ENCODE measurements at places on chromosomes 1 and 21.

GRCh38 chr21:39700318-39700717 is 44.7 kb upstream of the IGSF5 start:
- DNase-seq = no peak

- DNase-seq = no peak
Observed at GRCh38 chr1:154983776-154984466, 777 bp downstream of the FLAD1 start.

DNA sequence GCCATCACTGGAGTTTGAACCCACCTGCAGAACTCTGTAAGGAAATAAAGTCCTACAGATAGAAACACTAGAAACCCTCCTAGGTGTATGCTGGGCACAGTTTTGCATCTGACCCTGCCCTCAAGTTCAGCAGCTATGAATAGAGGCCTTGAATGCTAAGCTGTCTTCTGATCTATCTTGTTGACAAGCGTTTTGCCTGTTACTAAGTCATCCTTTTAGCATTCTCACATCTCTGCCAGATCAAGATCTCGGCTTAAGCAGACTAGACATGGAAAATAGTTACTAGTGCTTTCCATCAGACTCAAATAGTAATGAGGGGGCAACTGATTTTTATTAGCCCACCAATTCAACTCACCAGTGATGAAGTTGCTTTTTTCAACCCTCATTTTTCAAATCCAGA is 10.5 kb downstream of the TBX15 start:
- no peak for DNase-seq

DNA sequence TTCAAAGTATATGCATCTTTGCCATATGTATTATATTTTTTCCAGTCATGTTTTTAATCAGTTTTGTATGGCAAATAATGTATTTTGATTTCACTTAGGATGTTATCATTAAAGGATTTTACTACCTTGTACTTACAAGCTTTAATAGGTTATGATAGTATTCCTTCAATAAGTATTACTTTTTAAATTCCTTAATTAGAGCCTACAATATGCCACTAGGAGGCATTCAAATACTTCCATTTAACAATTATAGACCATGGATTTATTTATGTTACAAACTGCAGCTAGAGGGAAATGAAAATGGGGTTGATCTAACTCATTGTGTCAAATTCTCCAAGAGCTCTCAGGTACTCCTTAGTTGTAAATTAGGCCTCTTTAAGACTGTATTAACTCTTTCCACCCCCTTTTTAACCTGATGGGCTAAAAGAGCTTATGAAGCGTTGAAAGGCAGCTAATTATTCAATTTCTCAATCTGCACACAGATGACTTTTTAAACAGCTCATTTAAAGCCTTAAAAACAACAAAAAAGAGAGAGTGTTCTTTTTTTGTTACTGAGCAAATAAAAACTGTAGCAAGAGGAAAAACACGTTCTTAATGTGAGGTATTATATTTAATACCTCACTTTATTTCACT is 156.2 kb downstream of the DENND1B start:
- no peak for DNase-seq

DNA sequence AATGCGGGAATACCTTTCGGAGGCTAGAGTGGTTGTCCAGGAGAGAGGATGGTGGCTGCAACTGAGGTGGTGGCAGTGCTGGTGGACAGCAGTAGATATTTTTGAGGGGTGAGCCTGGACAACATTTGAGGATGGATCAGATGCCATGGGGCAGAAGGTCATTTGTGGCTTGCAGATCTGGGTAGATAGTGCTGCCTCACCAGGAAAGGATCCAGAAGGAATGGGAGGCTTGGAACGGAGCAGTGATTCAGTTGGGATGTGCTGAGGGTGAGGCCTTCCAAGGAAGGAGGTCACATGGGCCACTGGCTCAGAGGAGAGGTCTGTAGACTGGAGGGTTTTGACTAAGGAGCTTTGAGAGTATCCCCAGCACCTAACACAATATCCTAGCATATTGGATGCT is 110.8 kb upstream of the KAZN start:
- DNase-seq = no peak

DNA sequence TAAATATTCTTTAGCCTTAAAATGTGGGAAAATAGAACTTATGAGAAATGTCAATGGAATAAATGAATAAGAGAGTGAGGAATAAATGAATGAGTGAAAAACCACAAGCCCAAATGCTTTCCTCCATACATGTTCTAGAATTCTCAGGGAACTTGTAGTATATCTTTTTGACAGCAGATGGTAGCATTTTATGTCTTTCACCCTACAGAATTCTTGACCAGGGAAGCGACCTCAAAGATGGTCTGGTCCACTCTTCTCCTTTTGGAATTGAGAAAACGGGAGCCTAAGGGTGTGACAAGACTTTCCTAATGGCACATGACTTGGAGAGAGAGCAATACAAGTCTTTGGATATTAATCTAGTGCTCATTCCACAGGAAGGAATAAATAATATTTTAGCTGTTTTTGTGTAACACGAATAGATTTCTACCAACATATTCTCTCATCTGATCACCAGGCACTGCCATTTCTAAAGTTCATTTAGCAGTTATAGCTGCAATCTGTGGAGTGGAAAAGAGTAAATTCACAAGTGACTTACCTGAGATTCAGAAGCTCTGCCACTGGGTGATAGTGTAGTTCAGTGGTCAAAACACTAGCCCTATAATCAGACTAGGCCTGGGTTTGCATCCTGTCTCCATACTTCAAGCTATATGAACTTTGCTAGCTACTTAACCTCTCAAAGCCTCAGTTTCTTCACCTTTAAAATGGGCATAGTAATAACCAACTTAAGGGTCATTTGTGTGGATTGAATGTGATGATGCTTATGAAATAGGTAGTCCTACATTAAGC is 15.0 kb upstream of the F5 start:
- peak; percentile 36 for DNase-seq

DNA sequence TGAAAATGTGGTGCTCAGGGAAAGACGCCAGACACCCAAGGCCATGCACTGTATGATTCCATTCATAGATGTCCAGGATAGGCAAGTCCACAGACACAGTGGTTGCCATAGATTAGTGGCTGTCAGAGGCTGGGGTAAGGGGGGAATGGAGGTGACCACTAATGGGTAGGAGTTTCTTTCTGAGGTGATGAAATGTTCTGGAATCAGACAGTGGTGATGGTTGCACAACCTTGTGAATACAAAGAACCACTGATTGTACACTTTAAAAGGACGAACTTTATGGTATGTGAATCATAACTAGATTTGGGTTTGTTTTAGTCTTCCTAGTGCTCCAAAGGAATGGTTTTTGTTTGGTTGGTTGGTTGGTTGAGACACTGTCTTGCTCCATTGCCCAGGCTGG is 51.7 kb downstream of the PRAMEF20 start:
- DNase-seq = no peak

DNA sequence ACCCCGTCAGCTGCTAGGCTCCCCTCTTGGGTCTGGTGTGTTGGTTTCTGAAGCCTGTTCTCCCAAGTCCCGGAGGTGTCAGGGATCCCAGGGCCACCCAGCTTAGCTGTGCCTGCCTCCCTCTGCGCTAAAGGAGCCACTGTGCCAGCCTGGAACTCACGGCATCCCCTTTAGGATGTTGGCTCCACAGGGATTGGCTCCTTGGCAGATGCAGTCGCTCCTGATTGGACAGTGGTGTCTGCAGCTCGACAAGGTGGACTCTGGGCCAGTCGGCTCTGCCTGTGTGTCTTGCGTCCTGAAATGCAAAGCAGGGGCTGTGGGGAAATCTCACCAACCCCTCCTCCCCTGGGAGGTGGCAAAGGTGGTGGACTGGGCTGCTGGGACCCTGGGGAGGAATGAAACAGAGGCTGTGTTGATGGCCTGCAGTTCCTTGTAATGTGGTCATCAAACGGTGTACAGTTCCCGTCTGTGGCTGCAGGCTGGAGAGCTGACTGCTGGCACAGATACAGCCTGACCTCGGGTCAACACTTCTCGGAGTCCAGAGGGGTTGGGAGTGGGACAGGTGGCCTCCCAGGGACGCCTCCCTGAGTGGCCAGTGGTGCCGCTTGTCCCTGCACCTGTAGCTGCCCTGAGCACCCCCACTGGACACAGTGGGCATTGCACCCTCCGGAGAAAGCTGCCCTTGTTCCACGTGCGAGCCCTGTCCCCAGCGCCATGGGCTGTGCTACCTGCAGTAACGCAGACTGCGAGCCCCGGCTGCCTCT is 11.5 kb upstream of the KCNAB2 start:
- DNase-seq = no peak

DNA sequence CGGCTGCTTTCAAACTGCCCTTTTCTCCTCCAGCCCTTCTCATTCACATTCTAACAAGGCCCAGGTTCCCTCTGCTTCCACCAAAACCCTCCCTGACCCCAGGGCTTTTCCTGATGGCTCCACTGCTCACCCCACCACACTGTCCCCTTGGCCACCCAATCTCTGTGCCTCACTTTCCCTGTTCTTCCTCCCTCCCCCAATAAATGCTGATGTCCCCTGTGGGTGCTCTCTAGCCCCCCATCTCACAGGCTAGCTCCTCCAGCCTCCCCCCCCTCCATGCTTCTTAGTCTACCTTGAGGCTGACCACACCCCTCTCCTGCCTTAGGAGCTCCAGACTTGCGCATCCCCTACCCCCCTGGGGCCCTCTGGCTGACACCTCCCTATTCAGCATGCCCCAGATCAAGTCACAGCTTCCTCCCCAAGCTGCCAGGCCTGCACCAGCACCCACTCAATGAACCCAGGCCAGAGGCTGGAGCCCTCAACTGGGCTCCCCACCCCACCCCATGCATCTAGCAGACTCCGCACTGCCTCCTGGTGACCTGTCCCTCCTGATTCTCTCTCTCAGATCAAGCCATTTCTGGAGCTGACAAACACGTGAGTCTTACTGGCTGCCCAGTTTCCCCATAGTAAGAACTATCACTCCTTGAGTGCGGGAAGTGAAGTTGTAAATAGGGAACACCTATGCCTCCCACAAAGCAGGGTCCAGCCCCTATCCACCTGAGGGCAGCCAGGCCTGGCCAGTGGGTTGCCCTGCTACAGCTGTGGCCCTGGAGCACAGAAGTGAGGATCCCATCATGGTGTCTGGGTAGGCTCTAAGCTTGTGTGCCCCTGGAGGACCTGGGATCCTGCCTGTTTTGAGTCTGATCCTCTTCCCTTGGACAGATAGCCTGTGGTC is 117.9 kb downstream of the DMRTB1 start:
- no peak for DNase-seq

DNA sequence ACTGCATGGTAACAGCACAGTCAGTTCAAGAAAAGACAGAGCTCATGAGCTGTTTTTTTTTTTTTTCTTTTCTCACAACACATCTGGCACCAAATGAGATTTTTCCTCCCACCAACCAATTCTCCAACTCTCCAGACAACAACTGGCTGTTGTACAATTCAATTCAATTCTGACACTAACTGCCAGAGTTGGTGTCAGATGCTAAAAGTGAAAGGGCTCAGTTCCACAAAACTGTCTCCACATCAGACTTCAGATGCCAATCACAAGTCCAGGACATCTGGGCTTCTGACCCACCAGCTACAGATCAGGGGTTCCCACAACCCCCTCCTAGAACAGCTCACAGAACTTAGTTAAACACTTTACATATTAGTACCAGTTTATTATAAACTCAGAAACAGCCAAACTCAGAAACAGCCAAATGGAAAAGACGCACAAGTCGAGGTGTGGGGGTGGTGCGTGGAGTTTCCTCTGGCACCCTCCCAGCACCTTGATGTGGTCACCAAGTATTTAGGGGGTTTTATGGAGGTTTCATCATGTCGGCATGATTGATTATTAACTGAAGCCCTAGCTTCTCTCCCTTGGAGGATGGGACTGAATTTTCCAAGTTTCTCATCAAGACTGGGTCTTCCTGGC is 39.2 kb upstream of the LRRC8D start:
- DNase-seq = no peak

DNA sequence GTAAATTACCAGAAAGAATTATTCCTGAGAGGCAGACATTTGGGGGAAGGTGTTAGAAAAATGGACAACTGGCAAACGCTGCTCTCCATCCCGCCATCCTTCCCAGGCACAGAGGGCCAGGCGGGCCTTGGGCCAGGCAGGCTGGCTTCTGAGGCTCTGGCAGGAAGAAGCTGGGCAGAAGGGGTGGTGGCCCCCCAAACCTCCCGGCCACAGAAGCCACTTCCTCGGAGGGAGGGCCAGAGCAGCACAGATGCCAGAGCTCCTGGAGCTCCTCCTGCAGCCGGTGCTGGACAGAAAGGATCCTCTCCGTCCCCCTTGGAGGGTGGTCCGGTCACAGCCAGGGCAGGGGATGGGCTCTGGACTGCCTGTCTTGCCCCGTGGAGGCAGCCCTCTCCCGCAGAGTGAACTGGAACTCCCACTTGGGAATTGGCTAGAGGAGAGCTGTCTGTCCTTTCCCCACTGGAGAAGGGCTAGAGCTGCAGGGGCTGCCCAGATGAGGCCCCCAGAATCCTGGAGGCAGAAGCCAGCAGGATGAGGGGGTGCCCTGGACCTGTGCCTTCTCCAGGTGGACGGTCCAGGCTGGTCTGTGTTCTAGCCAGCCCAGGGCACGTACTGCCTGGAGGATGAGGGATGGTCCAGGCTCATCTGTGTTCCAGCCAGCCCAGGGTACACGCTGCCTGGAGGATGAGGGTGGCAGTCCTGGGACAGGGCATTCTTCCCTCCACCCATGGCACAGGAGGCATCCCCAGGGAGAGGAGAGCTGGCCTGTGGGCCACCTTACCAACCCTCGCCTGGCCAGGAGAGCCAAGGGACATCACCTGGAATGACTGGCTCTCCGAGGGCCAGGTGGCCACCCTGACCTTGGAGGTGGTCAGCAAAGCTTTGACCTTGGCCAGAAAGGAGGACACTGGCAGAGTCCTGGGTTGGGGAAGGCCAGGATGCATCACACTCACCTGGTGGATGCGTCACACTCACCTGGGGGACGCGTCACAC is 47.4 kb upstream of the ACTRT2 start:
- no peak for DNase-seq

GRCh38 chr1:117114877-117115276 is 6.7 kb downstream of the TRIM45 start:
- no peak for DNase-seq

DNA sequence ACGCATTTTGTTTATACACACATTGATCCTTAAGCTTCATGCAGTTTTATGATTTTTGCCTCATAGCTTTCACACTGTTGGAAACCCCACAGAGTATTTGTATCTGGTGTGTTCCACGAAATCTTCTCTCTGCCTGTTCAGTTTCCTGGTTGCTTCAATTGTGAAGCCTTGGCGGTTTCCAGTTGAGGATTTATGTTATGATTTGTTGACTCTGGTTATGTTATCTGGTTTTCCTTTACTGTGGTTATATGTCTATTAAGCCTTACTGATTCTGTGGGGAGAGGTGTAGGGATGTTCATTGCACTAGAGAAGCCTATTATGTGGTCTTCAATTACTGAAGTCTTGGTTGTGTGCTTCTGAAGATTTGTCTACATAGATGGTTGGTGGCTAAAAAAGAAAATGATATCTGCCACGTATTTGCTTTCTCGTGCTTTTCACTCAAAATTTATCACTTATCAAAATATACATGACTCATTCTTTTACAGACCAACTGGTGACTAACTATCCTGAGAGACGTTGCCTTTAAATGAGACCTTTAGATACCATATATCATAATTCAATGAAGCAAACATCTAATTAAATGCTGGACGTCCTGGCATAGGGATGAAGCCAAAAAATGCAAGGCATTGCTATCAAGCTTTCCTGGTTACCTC is 488.0 kb upstream of the B3GALT2 start:
- DNase-seq = no peak

All from naive B cell (primary cell).